Activated gamma-delta T cell treated with anti-CD3 and anti-CD28 coated beads, Interleukin-2, amount 50 U/mL, for 16 hours (primary cell): ENCODE measurements at places on chromosomes 7 and 10.

GRCh38 chr10:71723311-71723710 is 3.7 kb upstream of the C10orf105 start:
- DNase-seq = no peak

GRCh38 chr10:79376078-79376628 is 28.9 kb downstream of the PPIF start:
- no peak for DNase-seq

DNA sequence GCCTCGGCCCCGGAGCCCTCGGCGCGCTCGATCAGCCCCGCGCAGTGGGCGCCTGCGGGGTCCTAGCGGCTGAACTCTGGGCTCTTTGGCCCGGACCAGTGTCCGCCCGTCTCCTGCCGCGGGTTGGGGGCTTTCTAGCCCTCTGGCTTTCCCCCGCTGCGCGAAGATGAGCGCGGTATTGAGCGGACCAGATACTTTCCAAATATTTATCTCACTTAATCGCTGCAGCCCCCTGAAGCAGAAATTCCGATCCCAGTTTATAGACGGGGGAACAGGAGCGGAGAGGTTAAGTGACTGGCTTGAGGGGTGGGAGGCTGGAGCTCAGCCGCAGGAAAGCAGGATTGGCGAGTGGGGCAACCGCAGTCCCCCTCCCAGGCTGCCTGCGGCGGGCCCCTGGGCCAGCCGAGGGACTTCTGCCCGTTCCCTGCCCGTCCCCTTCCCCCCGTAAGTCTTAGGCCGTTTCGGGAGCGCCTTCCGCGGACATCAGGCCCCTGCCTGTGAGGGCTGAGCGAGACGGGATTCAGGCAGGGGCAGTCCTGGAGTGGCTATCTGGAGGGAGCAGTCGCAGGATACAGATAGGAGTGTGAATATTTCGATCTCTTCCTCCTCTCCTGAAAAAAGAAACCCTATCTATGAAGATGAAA is 565 bp downstream of the STRIP2 start:
- DNase-seq = no peak

- no peak for DNase-seq
Measured at GRCh38 chr7:1564603-1565022, 5.2 kb downstream of the PSMG3 start.

- no peak for DNase-seq
Measured at GRCh38 chr10:121168545-121169216, 317.5 kb downstream of the WDR11 start.

GRCh38 chr10:19889256-19889655 is 73.0 kb downstream of the PLXDC2 start:
- no peak for DNase-seq

GRCh38 chr10:3495281-3495680 is 289.7 kb downstream of the KLF6 start:
- DNase-seq = no peak

- no peak for DNase-seq
Measured at GRCh38 chr7:2807460-2807844, 36.7 kb downstream of the GNA12 start.

DNA sequence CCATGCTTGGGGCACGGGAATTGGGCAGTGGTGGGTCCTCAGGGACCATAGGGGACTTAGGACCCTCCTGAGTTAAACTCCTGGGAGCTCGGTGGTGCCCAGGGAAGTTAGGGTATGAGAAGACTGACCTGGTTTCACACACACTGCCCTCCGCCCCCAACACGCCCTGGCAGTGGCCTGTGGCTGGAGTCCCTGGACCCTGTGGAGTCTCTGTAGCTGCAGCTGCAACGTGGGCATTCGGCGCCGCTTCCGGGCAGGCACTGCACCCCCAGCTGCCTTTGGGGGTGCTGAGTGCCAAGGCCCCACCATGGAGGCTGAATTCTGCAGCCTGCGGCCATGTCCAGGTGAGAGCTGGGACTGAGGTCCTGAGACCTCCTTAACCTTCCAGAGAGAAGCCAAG is 29.9 kb upstream of the ZNF862 start:
- DNase-seq = no peak

DNA sequence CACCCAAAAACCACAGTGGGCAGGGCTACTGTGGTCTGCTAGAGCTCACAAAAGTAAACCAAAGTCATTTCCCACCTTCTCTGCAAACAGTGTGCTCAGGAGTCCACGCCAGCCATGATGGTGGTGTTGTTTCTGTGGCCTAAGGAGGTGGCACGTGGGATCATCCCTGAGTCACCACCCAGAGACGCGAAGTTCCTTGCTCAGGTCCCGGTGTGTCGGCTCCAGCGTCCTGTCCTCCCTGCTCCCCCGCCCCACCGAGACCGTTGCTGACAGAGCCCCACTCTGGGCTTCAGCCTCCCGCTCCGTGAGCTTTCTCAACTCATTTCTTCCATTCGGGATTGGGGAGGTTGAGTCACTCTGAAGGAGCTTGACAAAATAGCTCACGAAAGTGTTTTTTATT is 118.7 kb downstream of the NPTX2 start:
- DNase-seq = no peak

GRCh38 chr7:106152313-106152665 is 40.2 kb upstream of the SYPL1 start:
- DNase-seq = no peak

- no peak for DNase-seq
Measured at GRCh38 chr7:128872394-128872824, 9.8 kb downstream of the ATP6V1F start.

DNA sequence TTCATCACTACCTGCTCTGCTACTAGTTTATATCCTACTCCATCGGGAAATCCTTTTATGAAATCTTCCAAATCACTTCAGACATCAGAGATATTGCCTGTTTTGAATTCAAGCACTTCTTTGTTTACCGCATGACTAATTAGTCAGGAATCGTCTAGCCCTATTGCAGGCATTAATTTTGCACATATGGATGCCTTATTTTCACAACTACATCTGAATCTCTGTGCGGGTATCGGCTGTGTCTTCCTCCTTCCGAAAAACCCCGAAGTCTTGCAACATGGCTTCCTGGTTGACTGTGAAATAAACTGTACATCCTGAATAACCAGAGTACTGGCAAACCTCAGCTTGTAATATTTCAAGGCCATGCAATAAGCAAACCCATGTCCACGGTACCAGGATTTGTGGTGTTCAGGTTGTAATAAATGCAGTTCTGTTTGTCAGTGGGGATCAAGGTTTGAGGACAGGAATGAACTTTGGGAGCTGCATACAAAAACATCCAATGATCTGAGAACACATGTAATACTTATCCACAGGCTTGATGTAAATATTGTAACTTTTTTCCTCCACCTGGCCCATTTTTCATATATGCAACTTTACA is 642.1 kb downstream of the PARD3 start:
- no peak for DNase-seq

GRCh38 chr7:16409777-16410176 is 11.6 kb downstream of the CRPPA start:
- no peak for DNase-seq

DNA sequence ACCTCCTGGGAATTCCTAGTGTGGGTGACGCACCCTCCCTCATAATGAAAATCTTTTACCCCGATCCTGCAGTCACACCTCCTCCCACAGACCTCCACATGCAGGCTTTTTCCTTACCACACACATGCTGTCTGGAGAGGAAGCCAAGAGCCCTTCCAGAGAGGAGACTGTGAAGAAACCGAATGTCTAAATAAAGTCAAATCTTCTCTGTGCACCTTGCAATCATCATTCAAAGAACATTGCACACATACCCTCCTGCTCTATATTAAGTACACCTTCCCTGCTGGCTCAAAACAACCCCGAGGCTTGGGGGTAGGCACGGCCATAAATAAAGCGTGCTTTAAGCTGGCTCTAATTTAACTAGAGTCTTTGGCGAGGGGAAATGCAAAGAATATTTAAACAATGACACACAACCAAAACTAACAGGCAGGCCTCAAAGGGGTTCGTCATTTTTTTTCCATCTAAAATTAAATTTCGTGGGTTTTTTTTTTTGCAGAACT is 34.9 kb downstream of the CALML3 start:
- DNase-seq = no peak

DNA sequence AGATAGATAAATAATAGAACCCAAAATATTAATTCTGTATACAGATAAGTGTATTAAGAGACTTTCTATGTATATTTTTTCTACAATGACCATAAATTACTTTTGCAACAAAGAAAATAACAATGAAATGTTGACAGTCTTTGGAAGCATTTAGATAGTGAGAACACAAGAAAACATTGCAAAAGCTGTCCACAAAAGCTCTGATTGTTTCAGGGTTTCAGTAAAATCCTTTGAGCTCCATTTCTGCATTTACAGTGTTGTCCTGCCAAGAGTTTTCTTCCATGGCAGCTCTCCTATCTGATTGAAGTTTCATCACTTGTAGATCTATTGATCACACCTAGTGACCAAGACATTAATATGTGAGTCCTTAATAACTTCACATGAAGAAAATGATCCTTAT is 321.8 kb downstream of the GPR37 start:
- DNase-seq = no peak

GRCh38 chr10:75223507-75223906 is 12.2 kb downstream of the COMTD1 start:
- no peak for DNase-seq

DNA sequence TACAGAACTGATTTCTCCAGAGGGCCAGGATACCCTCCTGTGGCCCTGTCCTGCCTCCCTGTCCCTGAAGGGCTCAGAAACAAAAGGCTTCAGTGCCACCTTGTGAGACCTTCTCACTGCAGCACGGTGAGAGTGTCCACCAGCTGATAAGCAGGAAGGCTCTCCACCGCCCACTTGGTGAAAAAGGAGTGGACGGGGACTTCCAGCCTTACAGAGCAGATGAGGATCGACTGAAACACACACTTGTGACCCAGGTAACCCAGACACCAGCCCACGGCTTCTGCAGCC is 330.1 kb downstream of the GRID1 start:
- no peak for DNase-seq

- DNase-seq = no peak
Measured at GRCh38 chr10:34181553-34182300, 633.4 kb downstream of the PARD3 start.

DNA sequence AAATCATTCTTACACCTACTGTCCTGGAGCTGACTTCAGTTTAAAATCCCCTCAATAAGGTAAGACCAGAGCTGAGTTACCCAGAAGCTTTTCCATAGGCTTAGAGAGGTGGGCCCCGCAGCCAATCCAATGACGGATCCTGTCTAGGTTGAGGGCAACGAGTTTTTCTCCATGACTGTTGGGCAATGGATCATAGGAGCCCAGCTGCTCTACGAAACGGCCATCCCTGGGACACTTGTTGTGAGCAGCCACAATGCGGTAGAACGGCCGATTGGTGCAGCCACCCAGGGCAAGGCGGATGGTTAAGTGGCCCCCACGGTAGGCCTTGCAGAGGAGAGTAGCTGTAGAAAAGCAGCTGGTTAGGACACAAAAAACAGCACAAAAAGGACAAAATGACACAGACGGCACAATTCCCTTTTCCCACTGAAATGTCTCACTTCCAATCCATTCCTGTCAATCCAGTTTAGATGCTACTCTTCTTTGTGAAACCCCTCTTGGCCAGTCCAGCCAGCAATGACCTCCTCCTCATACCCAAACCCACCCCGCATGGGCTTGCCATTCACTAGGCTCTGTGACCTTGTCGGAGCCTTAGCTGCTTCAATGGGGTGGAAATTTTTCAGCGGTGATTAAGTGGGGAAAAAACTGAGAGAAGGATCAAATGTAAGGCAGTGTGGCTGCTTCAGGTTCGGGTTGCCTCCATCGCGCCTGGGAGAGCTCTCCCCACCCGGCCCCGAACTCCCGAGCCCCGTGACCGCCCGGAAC is 580 bp downstream of the MRPS16 start:
- no peak for DNase-seq

DNA sequence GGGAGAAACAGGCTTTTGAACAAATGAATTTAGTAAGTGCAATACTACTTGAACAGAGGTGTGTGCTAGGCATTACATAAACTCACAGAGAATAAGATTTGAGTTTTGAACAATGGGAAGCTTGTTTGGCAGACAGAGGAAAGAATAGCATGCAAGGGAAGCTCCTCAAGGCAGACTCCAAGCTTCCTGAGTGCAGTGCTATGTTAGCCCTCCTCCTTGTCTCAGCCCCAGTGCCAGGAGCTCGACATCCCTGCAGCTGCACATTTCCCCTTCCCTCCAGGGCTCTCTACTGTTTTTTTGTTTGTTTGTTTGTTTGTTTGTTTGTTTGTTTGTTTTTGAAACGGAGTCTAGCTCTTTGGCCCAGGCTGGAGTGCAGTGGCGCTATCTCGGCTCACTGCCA is 237.5 kb downstream of the IPMK start:
- no peak for DNase-seq

- DNase-seq = no peak
Measured at GRCh38 chr10:50400694-50401093, 149.4 kb upstream of the ASAH2 start.

- DNase-seq = no peak
Measured at GRCh38 chr7:84181628-84182027, 13.0 kb downstream of the SEMA3A start.

- DNase-seq = no peak
Measured at GRCh38 chr10:37667736-37668135, 189.7 kb downstream of the ZNF248 start.

DNA sequence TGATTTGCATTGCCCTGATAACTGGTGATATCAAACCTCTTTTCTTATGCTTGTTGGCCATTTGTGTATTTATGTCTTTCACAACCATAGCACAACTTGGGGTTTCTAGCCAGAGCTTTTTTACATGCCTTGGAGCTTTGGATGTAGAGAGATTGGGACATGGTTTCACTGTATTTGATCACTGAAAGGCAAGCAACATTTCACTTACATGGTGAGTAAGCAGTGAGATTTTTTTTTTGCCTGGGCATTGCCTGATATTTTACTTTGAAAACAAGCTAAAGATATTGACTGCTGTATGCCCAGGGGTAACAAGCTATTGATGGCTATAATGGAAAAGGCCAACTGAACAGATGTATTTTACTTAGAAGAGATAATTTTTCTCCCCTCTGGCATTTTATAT is 259.0 kb downstream of the PHTF2 start:
- DNase-seq = no peak

DNA sequence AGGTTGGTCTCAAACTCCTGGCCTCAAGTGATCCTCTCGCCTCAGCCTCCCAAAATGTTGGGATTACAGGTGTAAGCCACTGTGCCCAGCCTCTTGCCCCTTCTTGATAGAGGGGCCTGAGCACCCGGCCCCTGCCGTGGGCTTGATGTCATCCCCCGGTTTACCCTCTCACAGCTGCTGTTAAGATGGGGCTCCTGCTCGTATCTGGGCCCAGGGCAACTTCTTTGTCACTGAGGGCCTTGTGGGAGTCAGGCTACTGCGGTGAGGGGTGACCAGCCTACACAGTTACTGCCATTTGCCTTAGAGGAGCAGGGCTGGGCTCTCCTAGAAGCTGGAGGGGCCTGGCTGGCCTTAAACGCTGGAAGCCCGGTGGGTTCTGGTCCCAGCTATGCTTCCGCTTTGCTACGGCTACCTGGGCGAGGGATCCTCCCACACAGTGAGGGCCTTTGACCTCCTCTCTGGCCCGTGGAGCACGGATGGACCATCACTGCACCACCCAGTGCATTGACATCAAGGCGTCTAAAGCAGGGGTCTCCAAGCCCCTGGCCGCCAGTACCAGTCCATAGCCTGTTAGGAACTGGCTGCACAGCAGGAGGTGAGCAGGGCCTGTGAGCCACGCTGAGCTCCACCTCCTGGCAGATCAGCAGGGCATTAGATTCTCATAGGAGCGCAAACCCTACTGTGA is 1.1 kb upstream of the TMEM130 start:
- DNase-seq = no peak

- DNase-seq = no peak
Measured at GRCh38 chr7:116957874-116958273, 4.6 kb downstream of the ST7 start.

- no peak for DNase-seq
Measured at GRCh38 chr7:6159097-6159483, 113.3 kb downstream of the CYTH3 start.
